SIG-M5 (cell line): ENCODE measurements at places on chromosomes 13 and 19.

GRCh38 chr13:41960211-41960636 is 685 bp downstream of the VWA8 start:
- DNase-seq = no peak

- no peak for DNase-seq
Observed at GRCh38 chr13:74266309-74266708, 132.1 kb upstream of the KLF12 start.

- DNase-seq = no peak
Observed at GRCh38 chr19:18233224-18233825, 7.1 kb upstream of the PDE4C start.

DNA sequence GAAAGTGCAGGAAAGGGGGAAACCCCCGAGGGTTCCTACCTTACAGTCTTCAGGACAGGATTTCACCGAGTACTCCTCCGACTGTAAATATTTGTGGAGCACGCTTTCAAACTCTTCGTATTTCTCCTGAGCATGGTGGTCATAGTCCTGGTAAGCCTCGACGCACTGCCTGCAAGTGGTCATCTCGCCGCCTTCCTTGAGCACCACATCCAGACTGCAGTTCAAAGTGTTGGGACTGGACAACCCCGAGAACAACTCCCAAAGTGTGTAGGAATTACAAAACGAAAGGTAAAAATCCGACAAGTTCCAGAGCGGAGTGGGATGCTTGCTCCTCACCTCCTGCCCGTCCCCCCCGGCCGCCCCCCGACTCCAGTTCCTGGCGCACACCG is 349.7 kb downstream of the LIG4 start:
- DNase-seq = no peak

DNA sequence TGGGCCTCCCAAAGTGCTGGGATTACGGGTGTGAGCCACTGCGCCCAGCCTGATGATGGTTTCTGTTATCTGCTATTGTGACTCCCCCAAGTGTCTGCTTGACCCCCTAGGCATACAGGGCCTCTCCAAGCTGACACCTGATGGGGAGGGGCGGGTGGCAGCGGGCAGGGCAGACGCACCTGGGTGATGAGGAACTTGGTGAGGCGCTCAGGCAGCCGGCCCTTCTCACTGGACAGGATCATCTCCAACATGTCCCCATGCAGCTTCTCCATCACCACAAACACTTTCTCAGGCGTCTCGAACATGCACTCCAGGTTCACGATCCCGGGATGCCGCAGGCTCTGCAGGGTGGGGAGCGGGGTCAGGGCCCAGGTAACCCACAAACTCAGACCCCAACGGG is 27.6 kb downstream of the PRKD2 start:
- no peak for DNase-seq
